Kasumi-1 (cell line): ENCODE measurements at places on chromosomes 3 and 15.

GRCh38 chr3:59467476-59467875, 417.7 kb upstream of the CFAP20DC start:
- DNase-seq, result no peak

- DNase-seq, result no peak
Measured at GRCh38 chr3:176927280-176927679, 270.0 kb downstream of the TBL1XR1 start.

DNA sequence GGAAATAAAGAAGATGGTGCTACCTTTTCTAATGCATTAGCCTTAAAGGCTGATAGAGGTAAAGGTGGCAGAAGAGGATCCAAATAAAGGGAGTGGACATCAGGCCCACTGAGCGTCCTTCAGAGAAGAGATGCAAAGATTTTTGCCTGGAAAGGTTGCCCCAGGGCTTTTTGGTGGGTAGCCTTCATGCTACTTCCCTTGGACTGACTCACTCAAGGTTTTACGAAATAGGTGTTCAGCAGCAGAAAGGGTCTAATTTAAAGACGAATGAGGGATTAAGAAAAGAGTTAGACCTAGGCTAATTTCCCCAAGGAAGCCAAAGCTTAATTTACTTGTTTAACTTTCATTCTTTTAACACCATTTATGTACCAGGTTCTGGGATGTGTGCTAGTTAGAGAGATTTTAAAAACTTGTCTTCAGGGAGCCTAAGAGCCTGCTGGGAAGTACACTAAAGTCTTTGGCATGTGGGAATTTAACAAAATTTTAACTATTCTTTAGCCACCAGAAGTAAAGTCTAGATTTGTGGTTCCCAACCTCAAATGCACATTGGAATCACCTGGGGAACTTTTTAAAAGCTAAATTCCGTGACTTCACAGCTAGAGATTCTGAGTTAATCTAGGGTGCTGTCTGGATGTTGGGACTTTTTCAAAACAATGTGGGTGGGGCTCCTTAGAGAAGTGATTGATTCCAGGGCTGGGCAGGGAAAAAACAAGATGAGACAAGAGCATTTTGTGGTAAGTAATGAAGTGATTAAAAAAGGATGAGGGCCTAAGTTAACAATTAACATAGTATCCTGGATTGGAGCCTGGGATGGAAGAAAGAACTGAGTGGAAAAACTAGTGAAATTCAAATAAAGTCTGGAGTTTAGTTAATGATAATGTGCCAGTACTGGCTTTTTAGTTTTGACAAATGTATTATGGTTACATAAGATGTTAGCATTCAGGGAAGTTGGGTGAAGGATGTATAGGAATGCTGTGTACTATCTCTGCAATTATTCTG, 3.4 kb downstream of the IL20RB start:
- no peak for DNase-seq

GRCh38 chr15:51736069-51736468, 1.4 kb downstream of the LYSMD2 start:
- peak; percentile 49 for DNase-seq

DNA sequence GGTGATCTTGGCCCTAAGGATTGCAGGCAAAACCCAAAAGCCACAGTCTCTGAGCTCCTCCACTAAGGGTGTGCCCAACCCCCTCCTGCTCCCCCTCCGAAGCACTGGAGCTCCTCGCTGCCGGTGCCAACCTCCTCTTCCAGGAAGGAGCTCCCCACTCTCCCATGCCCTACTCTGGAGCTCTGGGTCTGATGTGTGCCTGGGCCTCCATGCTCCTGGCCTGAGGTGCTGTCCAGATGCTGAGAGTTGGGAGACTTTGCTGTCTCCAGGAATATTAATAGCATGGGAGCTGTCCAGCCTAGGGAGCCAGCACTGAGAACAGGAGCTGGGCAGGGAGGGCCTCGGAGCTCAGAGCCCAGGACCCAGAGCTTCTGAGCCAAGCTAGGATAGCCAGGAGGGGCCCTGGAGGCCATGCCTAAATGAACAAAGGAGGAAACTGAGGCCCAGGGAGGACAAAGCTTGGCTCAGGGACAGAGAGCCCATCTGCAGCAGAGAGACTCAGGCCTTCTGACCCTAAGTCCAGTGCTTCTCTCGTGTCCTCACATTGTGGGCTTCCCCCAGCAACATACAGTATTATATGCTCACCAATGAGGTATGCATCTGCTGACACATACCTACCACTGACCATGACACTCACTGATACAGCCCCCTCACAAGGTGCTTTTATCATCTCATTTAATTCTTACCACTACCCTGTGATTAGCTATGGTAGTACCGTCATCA, 36.9 kb upstream of the HERC1 start:
- peak; percentile 90 for DNase-seq

DNA sequence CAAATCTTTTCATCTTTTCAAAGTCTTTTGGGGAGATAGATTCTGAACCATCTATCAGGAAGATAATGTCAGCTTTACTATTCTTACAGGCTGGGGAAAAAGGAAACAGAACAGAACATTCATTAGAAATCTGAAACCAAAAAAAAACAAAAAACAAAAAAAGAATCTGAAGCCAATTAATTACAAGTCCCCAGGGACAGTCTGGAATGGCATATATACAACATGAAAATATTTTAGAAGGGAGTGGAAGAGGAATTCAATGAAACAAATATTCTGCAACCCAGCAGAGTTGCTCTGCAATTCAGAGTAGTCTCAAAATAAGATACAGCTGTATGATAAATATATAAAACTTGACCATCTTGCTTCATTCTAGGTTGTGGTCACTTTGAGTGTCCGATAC, 41.7 kb upstream of the CAPN7 start:
- no peak for DNase-seq

GRCh38 chr15:80455051-80455648, 51.0 kb downstream of the ARNT2 start:
- DNase-seq, result no peak

DNA sequence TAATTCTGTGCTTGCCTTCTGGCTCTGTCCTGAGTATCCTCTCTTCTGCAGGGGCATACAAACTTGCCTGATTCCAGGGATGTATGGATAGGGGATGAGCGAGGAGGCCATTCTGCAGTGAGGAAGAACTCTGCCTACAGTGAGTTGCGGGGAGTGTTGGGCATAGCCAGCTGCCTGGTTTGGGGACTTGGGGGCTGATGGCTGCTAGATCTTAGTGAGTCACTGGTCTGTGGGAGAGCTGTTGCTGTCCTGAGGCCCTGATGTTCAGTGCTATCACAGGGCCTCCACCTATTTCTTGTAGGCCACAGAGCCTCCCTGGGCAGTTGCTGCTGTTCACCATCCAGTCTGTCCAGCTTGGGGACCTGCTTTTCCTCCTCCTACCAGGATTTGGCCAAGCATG, 20.3 kb downstream of the CDAN1 start:
- no peak for DNase-seq

GRCh38 chr3:178386880-178387279, 149.4 kb upstream of the KCNMB2 start:
- no peak for DNase-seq

GRCh38 chr3:123353850-123354233, 95.0 kb downstream of the ADCY5 start:
- DNase-seq, result no peak

DNA sequence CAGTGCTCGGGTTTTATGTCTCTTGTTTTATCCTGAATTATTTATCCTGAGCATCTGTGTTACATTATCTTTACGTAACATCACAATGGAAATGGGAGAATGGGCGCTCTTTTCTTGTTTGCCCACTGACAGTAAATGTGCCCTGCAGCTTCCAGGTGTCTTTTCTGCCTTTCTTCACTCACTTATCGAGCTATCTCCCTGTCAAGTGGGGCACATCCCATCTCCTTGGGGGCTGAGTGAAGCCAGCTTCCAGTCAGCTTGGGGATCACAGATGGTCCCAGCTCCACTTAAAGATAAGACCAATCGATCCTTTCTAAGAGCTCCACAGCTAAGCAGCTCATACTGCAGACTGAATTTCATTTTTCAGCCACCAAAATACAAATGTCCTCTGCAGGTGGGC, 125.8 kb downstream of the KBTBD8 start:
- no peak for DNase-seq

GRCh38 chr3:70816346-70816745, 503.9 kb upstream of the MDFIC2 start:
- DNase-seq, result no peak

DNA sequence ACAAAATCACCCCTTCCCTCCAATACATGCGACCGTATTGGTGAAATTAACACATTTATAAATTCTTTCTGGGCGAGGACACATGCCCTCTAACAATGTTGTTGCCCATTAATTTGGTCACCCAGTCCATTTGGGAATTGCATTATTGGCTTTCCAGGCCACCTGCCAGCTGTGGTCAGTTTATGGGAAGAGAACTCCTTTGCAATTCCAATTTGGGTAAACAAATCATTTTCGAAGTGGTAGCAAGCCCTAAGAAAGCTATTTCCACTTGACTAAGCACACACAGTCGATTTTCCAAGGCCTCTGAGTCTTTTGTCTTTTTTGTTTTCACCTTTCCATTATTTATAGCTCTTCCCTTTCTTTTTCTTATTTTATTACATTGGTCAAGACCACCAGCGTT, 362.3 kb upstream of the RGMA start:
- DNase-seq, result no peak

- DNase-seq, result no peak
Measured at GRCh38 chr3:144384241-144384979, 412.8 kb downstream of the DIPK2A start.

DNA sequence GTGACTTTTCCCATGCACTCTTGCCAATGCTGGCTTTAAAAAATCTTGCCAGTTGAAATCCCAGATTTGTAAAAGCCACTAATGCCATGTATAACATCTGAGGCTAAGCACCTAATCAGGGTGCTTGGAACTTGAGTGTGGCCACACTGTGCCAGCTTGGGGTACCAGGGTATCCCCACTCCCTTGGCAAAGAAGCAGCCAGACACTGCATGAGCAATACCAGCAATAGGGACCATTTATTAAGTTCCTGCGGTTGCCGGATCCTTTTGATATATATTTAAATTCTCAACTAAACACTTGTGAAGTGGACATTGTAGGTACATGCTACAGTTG, 2.2 kb upstream of the RHCG start:
- no peak for DNase-seq

- DNase-seq, result no peak
Measured at GRCh38 chr15:25733856-25734679, 129.1 kb downstream of the ATP10A start.

DNA sequence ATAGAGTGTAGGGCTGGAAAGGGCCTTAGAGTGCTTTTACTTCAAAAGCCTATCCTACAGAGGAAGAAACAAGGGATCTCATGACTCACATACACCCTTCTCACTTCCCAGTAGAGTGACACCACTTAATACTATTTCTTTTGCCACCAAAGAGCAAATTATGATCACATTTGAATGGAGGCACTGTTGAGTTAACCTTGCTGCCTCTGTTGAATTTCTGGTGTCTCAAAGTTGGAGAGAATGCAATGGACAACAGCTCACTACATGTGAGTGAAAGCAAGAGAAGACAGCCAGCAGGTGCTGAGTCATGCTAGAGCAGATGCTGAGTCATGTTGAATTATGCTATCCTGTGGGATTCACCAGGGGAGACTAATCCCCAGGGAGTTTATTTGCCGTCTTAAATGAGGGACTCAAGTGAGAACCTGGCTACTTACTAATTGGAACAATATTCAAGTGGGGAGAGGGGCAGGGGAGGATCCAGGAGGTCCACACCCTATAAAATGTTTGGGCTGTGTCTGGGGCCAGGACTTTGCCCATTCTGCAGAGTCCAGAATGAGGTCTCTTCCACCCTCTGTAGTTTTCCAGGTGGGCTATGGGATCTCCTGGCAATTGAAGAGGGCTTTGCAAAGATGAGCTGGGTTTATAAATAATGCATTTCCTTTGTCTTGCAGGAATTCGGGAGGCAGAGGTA, 35.8 kb downstream of the ST8SIA2 start:
- no peak for DNase-seq

DNA sequence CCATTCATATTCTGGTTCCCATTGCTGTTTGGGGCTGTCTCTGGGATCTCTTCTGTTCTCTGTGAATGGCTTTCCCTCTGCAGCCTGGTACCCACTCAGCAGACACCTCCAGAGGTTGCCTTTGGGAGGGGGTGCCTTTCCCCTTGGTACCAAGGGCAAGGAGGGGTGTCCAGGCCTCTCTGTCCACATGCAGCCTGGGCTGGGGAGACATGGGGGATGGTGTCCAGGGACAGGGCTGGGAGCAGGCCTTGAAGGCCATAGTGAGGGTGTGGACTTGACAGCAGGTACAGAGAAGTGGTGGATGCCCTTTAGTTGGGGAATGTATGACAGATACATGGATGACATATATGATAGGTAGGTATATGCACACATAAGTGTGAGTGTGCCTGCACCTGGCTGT, 83.7 kb downstream of the PLXNA1 start:
- no peak for DNase-seq

- DNase-seq, result no peak
Measured at GRCh38 chr15:48112242-48112641, 8.5 kb upstream of the SLC24A5 start.

DNA sequence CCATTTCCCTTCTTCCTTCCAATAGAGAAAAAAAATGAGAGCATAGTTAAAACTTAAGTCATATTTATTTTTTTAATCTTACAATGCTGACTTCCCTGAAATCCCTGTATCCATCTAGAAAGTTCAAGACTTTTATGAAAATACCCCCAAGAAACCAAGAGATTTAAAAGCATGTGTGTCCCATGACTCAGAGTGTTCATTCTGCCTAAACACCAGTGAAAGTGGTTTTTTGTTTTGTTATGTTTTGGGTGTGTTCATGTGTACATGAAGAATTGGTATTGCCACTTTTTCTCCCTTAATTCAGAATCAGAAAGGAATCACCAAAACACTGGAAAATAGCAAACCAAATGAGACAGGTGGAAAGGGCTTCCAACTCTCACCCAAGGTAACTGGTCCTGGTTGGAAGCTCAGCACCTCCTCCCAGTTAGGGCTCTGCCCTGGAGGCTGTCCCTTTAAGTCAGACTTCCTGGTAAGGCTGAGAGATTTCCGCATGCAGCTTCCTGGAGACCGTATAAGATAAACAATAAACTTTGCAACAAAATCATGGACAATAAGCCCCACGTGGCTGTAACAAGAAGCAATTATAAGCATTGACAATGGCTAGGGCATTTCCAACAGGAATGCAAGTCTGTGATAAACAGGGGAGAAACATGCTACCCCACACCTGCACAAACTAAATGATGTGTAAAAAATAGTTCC, 121.9 kb upstream of the ARHGEF3 start:
- peak; percentile 40 for DNase-seq

DNA sequence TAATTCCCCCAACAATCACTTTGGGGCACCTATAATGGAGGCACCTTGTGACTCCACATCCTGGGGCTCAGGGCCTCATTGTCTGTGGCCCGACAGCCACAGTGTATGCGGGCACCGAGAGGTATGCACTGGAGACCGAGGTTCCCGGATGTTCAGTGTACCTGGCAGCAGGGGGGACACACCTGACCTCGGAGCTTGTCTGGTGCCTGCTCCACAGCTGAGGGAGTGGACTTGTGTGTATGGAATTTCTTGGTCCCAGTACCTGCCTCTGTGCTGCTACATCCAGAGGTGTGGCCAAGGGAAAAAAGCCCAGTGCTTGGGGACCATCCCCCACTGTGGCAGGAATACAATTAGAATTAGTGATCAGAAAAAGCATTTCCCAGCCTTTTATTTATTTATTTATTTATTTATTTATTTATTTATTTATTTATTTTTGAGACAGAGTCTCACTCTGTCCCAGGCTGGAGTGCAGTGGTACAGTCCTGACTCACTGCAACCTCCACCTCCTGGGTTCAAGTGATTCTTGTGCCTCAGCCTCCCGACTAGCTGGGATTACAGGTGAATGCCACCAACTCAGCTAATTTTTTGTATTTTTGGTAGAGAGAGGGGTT, 8.8 kb upstream of the AEN start:
- no peak for DNase-seq
